NCI-H2171 treated with DMSO at 0.1 percent for 48 hours (cell line): ENCODE measurements at places on chromosomes 1 and 21.
A peak's percentile ranks its signal among the peaks of the same experiment; 100 is the strongest.

DNA sequence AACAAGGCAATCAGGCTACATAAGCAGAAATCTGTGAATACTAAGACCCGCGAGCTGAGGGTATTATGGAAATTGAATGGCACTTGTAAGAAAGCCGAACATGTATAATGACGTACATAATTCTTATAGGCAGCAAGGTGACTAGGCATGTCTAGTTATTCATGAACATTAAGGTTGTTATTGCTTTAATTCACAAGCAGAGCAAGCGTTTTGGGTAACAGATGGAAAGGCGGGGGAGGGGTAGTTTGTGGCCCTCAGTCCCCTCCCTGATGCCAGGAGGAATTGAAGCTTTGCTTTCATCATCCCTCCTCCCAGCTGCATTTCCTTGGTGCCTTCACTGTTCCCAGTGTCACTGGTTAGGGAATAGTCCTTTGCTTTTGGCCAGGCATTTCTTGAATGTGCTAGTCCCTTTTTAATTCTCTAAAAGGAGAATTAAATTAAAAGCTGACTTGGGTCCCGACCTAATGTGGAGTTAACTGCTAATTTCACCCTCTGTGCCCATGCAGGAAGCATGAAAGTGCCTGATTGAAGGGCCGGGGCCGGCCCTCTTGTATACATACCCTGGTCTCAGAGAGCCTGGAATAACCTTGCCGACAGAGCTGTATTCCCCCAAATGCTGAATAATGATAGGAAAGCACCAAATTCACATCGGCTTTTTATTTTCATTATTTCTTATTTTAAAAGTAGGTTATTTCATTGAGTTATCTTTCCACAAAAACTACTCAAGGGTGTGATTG lies 42.5 kb downstream of the RYR2 start:
- peak; percentile 89 for DNase-seq

DNA sequence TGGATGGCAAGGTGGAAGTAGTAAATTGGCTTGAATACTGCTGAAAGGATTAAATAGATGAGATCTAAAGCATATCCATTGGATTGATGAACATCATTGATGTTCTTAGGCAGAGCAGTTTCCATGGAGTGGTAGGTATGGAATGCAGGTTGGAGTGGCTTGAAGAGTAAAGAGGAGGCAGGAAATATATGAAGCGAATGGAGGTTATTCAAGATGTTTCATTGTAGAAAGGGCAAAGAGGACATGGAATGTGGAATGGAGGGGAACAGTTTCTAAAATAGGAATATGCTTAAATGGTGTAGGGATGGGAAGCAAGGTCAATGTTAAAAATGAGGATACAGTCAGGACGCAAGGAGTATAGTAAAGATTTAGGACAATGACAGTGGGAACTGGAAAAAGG lies 6.1 kb downstream of the OSBPL9 start:
- no peak for DNase-seq

GRCh38 chr1:96598416-96599168 lies 123.0 kb upstream of the PTBP2 start:
- no peak for DNase-seq

DNA sequence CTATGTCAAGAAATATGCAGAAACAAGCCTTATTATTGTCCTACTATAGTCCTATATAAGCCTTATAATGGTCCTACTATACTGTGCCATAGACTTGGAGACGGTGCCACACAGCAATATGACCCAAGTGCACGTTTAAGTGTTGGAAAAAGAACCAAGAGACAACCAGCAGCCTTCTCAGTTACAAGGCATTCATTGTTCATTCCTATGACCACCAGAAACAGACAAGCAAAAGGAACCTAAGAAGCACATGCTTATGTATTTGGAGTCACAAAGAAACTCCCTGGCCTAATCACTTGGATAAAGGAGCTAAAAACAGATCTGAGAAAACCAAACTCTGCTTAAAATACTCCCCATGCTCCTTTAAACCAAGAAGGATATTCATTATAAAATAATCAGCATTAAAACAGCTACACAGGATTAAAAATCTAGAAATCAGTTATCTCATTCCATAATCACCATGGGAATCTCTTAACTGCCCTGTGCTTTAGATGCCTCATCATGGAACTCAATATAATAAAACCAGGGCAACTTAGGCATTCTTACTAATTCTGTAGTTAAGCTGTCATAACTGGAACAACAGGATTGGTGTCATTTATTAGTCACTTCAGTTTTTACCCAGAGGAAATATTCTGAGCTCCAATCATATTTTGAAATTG lies 7.0 kb downstream of the COLGALT2 start:
- DNase-seq = no peak

- no peak for DNase-seq
Measured at GRCh38 chr1:179021873-179022272, 3.8 kb upstream of the FAM20B start.
